Muscle of leg (tissue), 16 donors: ENCODE measurements at places on chromosomes 13 and 19. TPM values are rescaled to one million over a fixed set of nuclear protein-coding genes. Genes with fewer than 3 reads are reported as not detected.

C13orf42 gene
- total RNA-seq: 0.09 TPM

TLE2 gene
- 14.2 TPM for total RNA-seq

GPR4 gene
- 0.44 TPM for total RNA-seq

NMRK2 gene
- total RNA-seq: 168 TPM

FOXO1 gene
- total RNA-seq: 11.3 TPM

LHB gene
- not detected for total RNA-seq

ZNF790 gene
- 10.6 TPM for total RNA-seq

GRCh38 chr13:50838701-50839100 lies 4.8 kb downstream of the DLEU7 start:
- no peak overlapping the region for H3K4me3 ChIP-seq
- DNase-seq: no peak
- peaks cover 10% of the 10 kb centered on the region for H3K4me1 ChIP-seq
- peaks cover 9% of the 10 kb centered on the region for H3K27me3 ChIP-seq
- H3K36me3 ChIP-seq: no peaks in the 10 kb centered on the region

- no peaks in the 10 kb centered on the region for H3K27me3 ChIP-seq
- H3K27ac ChIP-seq: no peak overlapping the region
- H3K36me3 ChIP-seq: no peaks in the 10 kb centered on the region
- DNase-seq: no peak
Measured at GRCh38 chr13:45809801-45810394, 41.7 kb downstream of the SIAH3 start.

- no peaks in the 10 kb centered on the region for H3K27me3 ChIP-seq
- H3K4me1 ChIP-seq: peaks cover 68% of the 10 kb centered on the region
- peaks cover 66% of the 10 kb centered on the region for H3K36me3 ChIP-seq
- H3K4me3 ChIP-seq: no peak overlapping the region
- peak; percentile 95 for DNase-seq
- peak overlapping the region; percentile 71 for H3K27ac ChIP-seq
Measured at GRCh38 chr19:13079542-13079986, 23.1 kb downstream of the LYL1 start.

GRCh38 chr13:24692561-24692960 lies 12.4 kb downstream of the ATP12A start:
- H3K27me3 ChIP-seq: peaks cover 16% of the 10 kb centered on the region
- H3K27ac ChIP-seq: no peak overlapping the region
- H3K4me1 ChIP-seq: no peaks in the 10 kb centered on the region
- DNase-seq: no peak
- H3K36me3 ChIP-seq: no peaks in the 10 kb centered on the region
- no peak overlapping the region for H3K4me3 ChIP-seq

DNA sequence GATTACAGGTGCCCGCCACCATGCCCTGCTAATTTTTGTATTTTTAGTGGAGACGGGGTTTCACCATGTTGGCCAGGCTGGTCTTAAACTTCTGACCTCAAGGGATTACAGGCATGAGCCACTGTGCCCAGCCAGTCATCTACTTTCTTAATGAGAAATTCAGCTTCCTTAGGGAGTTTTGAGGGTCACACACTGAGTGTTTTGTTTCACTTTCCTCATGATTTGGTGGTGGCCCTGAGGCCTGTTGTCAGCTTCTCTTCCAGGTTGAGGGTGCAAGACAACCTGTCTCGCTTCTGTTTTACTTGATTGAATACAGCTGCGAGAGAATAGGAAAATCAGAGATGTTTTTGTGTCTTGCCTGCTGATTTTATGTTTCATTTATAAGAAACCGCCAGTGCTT lies 9.9 kb downstream of the FRY start:
- H3K4me3 ChIP-seq: no peak overlapping the region
- no peaks in the 10 kb centered on the region for H3K27me3 ChIP-seq
- no peak for DNase-seq
- no peak overlapping the region for H3K27ac ChIP-seq
- no peaks in the 10 kb centered on the region for H3K36me3 ChIP-seq

DNA sequence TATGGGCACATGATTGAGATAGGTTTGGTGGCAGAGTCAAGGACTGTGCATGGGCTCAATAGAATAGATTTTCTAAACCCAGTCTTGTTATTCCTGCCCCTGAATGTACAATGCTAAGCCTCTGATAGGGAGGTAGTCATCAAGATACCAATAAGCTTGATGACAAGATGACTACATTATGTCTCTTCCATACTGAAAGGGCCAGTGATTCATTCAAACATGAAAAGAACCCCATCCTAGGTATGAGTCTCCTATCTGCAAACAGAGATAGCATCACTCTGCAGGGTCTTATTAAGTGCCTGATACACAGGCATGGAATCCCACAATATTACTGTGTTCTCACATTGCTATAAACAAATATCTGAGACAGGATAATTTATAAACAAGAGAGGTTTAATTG lies 40.3 kb upstream of the UFM1 start:
- no peaks in the 10 kb centered on the region for H3K4me1 ChIP-seq
- no peak overlapping the region for H3K4me3 ChIP-seq
- H3K27ac ChIP-seq: no peak overlapping the region
- no peaks in the 10 kb centered on the region for H3K27me3 ChIP-seq

DNA sequence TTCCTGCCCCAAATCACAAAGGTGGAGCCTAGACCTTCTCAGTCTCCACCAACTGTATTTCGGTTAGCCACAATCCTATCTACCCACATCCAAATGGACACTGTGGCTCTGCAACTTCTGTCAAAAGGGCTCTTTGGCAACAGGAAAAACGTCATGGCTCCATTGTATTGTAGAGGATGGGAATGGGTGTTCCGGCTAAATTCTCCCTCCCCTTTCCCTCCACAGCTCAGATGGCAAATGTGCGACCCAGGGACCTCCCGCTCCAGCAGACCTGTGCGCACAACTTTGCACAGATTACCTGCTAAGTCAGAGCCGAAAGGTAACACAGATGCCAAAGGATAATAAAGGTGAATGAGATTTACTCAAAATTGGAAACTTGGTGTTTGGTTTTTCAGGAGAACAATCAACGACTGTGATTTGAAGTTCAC lies 968 bp upstream of the KL start:
- H3K4me3 ChIP-seq: peak overlapping the region; percentile 43
- peak; percentile 50 for DNase-seq
- H3K27me3 ChIP-seq: peaks cover 31% of the 10 kb centered on the region

GRCh38 chr19:52277471-52277870 lies 8.1 kb downstream of the ZNF766 start:
- H3K27me3 ChIP-seq: no peaks in the 10 kb centered on the region
- no peak overlapping the region for H3K27ac ChIP-seq
- no peaks in the 10 kb centered on the region for H3K4me1 ChIP-seq
- no peak for DNase-seq

DNA sequence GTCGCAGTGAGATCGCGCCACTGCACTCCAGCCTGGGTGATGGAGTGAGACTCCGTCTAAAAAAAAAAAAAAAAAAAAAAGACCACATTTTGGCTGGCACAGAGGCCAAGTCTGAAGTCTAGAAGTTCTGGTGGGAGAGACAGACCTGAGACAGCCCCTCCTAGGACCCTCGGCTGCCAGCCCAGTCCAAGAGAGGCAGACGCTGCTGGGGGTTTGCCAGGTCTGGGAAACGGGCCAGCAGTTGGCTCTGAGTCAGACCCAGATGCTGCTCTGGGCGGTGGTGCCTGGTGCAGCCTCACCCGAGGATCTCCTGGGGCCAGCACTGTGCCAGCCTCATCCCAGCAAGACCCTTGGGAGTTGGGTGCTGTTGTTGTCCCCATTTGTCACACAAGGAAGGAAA lies 5.8 kb downstream of the FCHO1 start:
- no peaks in the 10 kb centered on the region for H3K36me3 ChIP-seq
- H3K4me1 ChIP-seq: peaks cover 14% of the 10 kb centered on the region
- no peak overlapping the region for H3K27ac ChIP-seq
- DNase-seq: peak; percentile 44

GRCh38 chr19:37413313-37414084 lies 42.6 kb downstream of the ZNF527 start:
- no peak for DNase-seq
- H3K27ac ChIP-seq: no peak overlapping the region
- no peaks in the 10 kb centered on the region for H3K27me3 ChIP-seq

GRCh38 chr13:43305416-43305815 lies 282.0 kb downstream of the DNAJC15 start:
- peaks cover 48% of the 10 kb centered on the region for H3K4me1 ChIP-seq
- H3K27ac ChIP-seq: no peak overlapping the region
- no peak overlapping the region for H3K4me3 ChIP-seq
- H3K36me3 ChIP-seq: peaks cover 2% of the 10 kb centered on the region

- H3K36me3 ChIP-seq: no peaks in the 10 kb centered on the region
- H3K27ac ChIP-seq: no peak overlapping the region
- no peak overlapping the region for H3K4me3 ChIP-seq
Measured at GRCh38 chr19:17001603-17002183, 24.9 kb downstream of the CPAMD8 start.

DNA sequence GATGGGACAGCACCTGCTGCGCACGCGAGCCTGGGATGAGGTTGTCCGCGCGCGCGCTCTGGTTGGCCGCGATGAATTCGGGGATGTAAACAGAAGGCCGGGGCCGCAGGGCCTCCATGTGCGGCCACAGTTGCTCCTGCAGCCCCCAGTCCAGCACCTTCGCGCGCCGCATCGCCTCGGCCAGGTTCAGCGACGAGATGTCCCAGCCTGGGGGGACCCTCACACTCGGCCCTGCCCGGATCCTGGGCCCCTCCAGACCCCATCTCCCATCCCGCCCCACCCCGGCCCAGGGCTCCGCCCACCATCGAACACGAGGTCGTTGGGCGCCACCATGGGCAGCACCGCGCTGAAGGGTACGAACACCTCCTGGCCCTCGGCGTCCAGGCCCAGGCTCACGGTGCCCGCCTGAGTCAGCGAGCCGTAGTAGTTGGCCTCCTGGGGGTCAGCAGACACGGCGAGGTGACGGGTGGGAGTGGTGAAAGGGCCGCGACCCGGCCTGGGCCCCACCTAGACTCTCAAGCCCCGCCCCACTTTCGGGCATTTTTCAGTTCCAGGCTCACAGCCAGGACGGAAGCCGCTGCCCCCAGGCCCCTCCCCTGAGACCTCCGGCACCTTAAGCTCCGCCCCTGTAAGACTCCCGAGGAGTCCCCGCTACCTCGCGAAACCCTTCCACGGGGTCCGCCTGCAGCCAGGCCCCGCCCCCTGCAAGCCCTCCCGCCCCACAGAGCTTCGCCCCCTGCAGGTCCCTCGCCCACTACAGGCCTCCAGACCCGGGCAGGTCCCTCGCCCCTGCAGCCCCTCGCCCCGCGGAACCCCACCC lies 1.1 kb downstream of the ISYNA1 start:
- peaks cover 72% of the 10 kb centered on the region for H3K4me1 ChIP-seq
- H3K27me3 ChIP-seq: no peaks in the 10 kb centered on the region
- peak overlapping the region; percentile 59 for H3K27ac ChIP-seq
- peaks cover 23% of the 10 kb centered on the region for H3K36me3 ChIP-seq

DNA sequence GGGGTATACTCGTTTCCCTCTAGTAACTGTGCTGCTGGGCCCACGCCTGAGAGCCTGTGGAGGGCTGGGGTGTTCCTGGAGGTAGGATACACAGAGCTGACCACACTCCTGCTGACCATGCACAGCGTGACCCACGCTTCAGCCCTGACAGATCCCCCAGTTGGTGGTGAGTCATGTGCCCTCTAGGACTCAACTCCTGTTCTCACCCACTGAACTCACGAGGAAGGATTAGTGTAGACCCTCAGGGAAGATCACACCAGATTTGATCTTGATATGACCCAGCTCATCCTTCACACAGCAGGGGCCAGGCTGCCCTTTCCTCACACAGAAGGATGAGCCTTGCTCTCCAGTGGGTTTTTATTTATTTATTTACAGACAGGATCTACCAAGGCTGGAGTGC lies 13.3 kb upstream of the ACP7 start:
- H3K4me3 ChIP-seq: no peak overlapping the region
- H3K27ac ChIP-seq: no peak overlapping the region
- H3K4me1 ChIP-seq: no peaks in the 10 kb centered on the region
- H3K36me3 ChIP-seq: no peaks in the 10 kb centered on the region
- H3K27me3 ChIP-seq: peaks cover 1% of the 10 kb centered on the region

DNA sequence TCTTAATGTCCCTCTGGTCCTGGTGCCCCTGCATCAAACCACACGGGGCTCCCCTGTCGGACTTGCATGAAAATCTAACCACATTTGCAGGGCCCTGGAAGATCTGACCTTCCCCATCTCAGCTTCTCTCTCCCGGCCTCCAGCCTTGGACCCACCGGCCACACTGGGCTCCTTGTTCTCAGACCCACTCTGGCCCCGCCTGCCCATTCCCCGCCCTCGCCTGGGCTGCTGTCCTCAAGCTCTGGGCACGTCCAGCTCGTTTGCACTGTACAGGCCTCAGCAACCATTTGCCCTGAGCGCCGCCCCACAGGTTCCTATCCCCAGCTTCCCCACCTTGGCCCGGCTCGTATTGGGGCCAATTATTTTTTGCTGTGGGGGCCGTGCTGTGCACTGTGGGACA lies 10.5 kb downstream of the MYO9B start:
- H3K4me3 ChIP-seq: no peak overlapping the region
- peaks cover 13% of the 10 kb centered on the region for H3K4me1 ChIP-seq
- H3K36me3 ChIP-seq: peaks cover 9% of the 10 kb centered on the region
- DNase-seq: no peak
- H3K27ac ChIP-seq: no peak overlapping the region

- H3K4me1 ChIP-seq: no peaks in the 10 kb centered on the region
- no peaks in the 10 kb centered on the region for H3K27me3 ChIP-seq
- no peak for DNase-seq
- H3K36me3 ChIP-seq: peaks cover 33% of the 10 kb centered on the region
Measured at GRCh38 chr13:20035130-20035529, 76.6 kb downstream of the ZMYM2 start.

DNA sequence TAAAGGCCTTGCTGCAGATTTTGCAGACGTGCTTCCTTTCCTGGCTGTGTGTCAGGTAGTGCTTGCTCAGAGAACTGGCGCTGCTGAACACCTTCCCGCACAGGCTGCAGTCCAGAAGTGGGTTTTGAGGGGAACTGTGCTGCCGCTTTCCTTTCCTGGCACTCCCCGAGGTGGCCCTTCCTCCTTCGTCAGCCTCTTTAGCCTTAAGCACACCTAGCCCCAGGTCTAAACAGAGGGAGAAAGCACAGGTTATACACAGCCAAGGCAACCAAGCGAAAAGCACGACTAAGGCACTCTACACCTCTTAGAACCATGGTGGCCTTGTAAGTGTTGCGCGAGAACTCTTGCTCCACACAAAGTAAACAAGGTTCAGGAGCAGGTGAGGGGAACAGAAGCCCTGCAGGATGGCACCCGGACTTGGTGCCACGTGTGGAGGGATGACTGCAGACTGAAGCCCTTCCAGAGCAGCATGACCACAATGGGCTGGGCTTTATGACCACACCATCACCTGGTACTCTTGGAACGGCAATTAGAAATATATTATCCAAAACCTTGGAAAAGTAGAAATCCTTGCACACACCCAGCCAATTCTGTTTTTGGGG lies 23.6 kb downstream of the ZNF541 start:
- DNase-seq: no peak
- no peaks in the 10 kb centered on the region for H3K4me1 ChIP-seq
- peaks cover 37% of the 10 kb centered on the region for H3K27me3 ChIP-seq
- no peak overlapping the region for H3K27ac ChIP-seq

GRCh38 chr13:45198924-45199323 lies 1.9 kb downstream of the KCTD4 start:
- H3K36me3 ChIP-seq: no peaks in the 10 kb centered on the region
- H3K4me3 ChIP-seq: no peak overlapping the region
- no peak for DNase-seq
- H3K27ac ChIP-seq: peak overlapping the region; percentile 31

GRCh38 chr13:28744091-28744536 lies 25.3 kb upstream of the SLC46A3 start:
- no peak overlapping the region for H3K27ac ChIP-seq
- DNase-seq: peak; percentile 37
- no peak overlapping the region for H3K4me3 ChIP-seq
- no peaks in the 10 kb centered on the region for H3K27me3 ChIP-seq
- no peaks in the 10 kb centered on the region for H3K4me1 ChIP-seq

GRCh38 chr19:7534531-7535046 lies 928 bp upstream of the PNPLA6 start:
- no peaks in the 10 kb centered on the region for H3K27me3 ChIP-seq
- peak; percentile 96 for DNase-seq
- peaks cover 33% of the 10 kb centered on the region for H3K36me3 ChIP-seq
- peaks cover 19% of the 10 kb centered on the region for H3K4me1 ChIP-seq
- peak overlapping the region; percentile 75 for H3K4me3 ChIP-seq
